NCI-H1417 treated with DMSO at 0.1 percent for 48 hours (cell line): ENCODE measurements at places on chromosomes 16 and 17.

DNA sequence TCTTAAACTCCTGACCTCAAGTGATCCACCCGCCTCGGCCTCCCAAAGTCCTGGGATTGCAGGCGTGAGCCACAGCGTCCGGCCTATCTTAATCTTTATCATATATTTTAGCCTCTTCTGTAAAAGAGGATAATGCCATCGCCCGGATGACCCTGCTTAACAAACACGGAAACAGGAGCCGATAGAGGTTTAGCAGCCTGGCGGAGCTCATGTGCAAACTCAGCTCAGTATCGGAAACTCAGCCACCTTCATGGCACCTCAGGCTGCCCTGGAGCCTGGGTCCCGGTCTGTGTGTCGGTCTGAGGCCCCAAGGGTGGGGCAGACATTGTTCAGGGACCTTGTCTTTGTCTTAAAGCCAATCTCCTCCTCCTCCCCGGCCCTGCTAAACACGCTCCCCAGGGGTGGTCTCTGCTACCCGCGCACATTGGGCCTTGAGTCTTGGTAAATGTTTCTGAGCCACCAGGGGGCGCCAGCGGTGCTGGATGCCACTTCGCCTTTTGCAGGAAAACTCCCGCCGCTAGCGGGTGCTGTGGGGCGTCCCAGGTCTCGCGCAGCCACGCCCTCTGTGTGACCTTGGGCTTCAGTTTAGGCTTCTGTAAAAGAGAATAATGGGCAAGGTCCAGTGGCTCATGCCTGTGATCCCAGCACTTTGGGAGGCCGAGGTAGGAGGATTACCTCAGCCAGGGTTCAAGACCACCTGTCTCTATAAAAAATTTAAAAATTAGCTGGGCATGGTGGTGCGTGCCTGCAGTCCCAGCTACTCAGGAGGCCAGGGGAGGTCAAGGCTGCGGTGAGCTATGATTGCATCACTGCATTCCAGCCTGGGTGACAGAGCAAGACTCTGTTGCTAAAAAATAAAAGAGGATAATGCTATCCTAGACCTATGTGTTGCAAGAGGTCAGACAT, 2.7 kb downstream of the CETP start:
- no peak for DNase-seq

DNA sequence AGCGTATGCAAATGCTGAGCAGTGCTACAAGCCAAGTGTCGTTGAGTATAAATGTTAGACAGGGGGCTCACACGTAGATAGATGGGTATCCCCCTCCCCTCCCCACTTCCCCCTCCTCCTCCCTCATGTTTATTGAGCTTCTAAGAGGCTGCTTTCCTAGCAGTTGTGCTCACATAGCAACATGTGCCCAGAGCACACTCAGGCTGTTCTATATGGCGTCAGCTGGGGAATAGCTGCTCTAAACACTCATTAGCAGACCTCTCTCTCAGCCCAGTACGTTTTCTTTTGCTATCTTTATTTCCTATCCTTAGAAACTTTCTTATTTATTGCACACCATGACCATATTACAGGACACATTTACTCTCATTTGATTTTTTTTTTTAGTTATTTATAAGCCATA, 1.8 kb downstream of the KCNJ2 start:
- no peak for DNase-seq

DNA sequence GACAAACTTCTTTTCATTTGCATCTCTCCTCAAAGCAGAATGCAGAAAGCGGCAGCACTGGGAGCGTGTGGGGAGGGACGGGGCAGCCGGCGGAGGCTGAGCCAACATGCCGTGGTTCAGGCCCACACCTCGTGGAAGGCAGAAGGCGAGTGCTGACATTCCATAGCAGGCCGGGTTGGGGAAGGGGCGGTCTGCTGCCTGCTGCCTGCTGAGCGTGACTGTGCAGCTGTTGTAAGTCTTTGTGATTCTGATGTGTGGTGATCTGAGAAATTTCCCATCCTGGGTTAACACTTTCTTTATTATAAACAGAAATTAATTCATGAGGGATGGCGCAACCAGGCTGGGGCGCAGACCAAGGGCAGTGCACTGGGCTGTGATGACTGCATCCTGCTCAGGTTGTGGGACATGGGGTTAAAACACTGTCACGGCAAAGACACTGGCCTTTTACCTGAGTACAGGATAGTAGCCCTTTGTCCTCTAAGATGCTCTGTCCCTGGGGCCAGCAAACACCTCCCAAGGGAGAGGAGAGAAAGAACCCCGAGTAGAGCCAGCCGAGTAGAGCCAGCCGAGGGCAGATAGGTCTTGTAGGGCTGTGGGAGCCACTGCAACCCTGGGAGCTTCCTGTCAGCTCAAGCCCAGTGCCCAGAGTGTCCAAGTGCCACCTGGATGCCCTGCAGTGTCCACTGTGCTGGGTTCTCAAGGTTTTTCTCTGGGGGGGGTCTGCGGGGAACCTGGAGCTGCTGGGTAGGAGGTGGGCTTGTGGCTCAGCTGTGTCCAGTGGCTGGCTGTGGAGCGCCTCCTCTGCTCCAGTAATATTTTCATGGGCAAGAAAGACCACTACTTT, 8.8 kb upstream of the DNASE1 start:
- DNase-seq = no peak

- DNase-seq = no peak
These were observed 191.5 kb downstream of the FTO start for GRCh38 chr16:53895433-53895832.

GRCh38 chr16:1790611-1791255, 2.8 kb downstream of the IGFALS start:
- no peak for DNase-seq

- DNase-seq = no peak
These were observed 45.6 kb downstream of the ANKRD11 start for GRCh38 chr16:89444728-89445127.

DNA sequence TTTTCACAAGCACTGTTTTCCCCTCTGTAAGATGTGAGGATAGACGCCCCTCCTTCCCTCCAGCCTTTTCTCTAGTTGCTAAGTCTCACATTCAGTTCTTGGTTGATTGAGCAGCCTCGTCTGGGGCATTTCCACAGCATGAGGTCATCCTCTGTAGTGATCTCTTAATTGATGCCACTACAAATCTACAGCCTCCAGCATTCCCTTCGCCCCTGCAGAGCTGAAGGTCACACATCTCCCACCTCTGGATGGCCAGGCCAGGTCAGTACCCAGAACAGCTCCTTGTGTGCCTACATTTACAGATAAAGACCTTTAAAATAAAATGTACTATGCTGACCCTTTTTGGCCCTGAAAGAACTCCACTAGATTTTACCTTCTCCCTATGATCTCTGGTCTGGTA, 32.5 kb upstream of the CDH11 start:
- DNase-seq = no peak

- DNase-seq = no peak
These were observed 2.1 kb downstream of the MPO start for GRCh38 chr17:58278661-58279015.

GRCh38 chr16:83102336-83102735, 475.6 kb downstream of the CDH13 start:
- no peak for DNase-seq

- no peak for DNase-seq
These were observed 32.3 kb downstream of the SMIM36 start for GRCh38 chr17:55478971-55479370.

DNA sequence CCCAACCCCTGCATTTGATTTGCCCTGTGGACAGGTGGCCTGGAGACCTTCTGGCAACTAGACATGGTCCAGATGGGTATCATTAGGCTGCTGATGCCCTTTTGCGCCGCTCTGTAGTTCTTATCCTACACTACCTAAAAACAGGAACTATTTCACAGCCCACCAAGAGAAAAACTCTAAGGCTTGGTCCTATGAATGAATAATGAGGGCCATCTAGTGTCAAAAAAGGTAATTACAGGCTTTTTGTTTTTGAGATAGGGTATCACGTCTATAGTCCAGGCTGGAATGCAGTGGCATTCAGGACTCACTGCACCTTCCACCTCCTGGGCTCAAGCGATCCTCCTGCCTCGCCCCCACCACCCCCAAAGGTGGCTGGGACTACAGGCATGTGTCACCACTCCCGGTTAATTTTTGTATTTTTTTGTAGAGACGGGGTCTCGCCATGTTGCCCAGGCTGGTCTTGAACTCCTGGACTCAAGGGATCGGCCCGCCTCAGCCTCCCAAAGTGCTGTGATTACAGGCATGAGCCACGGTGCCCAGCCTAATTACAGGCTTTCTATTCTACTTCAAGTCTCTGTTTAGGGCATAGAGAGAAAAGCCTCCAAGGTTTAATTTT, 20.9 kb downstream of the COIL start:
- no peak for DNase-seq

GRCh38 chr17:34412534-34412933, 49.5 kb upstream of the CCL1 start:
- DNase-seq = no peak

DNA sequence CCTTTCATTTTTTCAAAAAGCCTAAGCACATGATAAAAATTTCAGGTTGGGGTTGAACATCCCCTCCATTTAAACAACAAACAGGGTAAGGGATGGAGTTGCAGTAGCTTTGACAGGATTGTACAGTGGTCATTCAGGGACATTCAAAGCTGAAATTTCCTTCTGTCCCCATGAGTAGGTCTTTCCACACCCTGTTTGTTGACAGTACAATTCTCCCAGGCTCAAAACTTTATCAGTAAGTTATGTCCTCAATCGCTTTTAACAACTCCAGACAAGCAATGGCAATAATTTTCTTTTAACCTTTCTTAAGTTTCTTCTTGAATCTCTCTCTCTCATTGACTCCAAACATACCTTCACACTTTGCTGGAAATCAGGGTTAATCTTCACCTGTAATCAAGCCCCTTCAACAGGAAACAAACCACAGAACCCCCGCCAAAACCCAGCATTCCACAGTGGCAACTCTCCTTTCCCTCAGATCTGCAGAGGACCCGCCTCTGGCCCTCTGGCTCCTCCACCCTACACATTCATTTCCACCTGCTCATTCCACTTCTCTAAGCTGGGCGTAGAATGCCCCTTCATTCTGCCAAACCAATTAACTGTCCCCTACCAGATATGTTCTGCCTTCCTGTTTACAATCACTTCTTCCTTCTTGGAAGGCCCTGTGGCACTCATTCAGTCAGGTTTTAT, 20.7 kb downstream of the TXNDC11 start:
- DNase-seq = no peak

DNA sequence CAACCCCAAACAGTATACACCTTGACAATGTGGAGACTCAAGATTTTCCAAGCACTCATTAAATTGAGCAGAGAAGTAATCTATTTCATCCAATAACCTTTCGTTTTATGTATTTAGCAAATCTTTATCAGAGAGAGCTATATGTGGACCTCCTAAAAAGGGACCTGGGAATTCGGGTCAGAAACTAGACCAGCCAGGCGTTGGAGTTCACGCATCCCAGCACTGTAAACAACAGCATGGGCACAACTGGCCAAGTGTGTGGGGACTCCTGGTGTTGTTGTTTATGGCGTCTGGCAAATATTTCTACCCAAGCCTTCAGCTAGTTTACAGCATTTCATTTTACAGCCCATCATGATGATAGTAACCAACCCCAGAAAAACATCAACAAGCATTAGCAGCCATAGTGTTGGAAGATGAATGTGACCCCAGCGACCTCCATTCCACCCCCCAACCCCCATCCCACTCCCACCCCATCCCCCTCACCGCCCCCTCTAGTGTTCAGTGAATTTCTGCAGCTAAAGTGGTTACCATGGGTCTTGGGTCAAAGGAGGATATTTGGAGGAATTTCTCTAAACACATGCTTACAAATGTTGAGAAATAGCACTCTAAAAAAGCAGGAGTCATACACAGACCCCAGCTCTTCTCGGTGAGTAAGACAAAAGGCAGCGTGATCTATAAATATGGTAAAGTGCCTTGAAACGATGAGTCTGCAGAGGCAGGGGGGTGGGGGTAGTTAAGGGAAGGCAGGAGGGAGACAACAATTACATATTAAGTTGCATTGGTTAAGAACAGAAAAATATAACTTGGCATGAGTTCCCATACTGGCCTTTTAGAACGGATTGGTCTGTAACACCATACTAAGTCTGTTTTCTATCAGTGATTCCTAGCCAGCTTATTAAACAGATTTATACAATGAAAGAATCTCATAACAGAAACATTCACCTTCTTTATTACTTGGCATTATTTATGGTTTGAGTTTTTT, 91.4 kb upstream of the TBX2 start:
- no peak for DNase-seq

DNA sequence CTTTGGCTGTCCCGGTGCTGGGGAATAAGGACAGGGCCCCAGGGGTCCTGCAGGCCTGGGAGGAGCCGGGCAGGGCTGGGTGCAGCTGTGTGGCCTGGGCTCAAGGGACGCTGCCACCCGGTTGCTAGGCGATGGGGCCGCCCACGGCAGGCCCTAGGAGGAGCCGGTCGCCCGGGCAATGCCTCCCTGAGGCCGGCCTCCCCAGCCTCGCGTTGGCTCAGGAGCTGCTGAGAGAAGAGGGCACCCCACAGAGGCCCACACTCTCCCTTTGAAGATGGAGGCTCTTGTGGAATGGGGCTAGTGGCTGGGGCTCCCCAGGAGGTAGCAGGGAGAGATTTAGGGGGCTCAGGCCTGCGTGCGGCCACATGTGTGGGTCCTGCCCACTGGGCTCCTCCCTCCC, at the start of gene CIBAR2:
Gene CIBAR2, minus strand, starts transcription at position 109 of the 400 bp plus-strand sequence. CDS start 120 bp downstream, outside the sequence.
- DNase-seq = no peak

- DNase-seq = no peak
These were observed 55.9 kb downstream of the C17orf67 start for GRCh38 chr17:56777859-56778258.

GRCh38 chr17:27339836-27340550, 46.1 kb downstream of the WSB1 start:
- no peak for DNase-seq

GRCh38 chr16:10590342-10590741, 9.9 kb upstream of the EMP2 start:
- DNase-seq = no peak

GRCh38 chr16:19911747-19912454, 27.3 kb upstream of the GPRC5B start:
- no peak for DNase-seq

DNA sequence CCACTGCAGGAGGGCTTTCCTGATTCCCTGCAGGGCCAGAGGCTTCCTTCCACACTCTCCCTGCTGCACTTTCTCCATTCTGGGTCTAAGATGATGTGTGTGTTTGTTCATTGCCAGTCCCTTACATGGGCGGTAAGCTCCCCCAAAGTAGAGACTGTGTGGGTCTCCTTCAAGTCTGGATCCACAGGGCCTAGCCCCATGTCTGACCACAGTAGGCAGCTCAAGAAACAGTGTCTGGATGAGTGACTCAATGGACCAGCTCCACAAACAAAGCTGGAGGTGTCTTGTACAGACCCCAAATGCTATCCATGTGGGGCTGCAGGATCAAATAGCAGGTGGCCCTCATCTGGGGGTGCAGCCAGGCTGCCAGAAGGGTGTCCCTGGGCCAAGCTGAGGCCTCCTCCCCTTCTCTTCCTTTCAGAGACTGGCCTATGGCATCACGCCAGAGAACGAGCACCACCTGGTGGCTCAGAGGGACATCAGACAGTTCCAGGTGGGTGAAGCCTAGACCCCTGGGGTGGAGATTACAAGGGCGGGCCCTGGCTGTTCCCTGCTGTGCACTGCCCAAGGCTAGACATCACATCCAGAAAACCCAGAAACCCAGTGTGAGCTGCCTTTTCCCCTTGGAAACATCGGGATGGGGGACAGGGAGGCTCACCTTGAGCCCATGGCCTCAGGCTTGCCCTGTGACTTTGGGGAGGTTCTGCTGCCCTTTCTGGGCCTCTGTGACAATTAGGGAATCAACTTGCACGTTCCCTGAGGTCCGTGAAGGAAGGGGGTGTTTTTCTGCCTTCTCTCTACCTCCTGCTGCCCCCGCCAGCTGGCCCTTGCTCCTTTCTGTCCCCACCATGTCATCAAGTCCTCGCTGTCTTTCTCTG, 45.9 kb downstream of the SLC6A2 start:
- peak; percentile 6 for DNase-seq

- DNase-seq = no peak
These were observed 59.2 kb downstream of the PLD6 start for GRCh38 chr17:17146786-17147406.

- no peak for DNase-seq
These were observed 12.5 kb downstream of the RBFOX1 start for GRCh38 chr16:7344830-7345780.
